Posterior vena cava (tissue), 2 donors: ENCODE measurements at places on chromosomes 4 and X. TPM values are rescaled to one million over a fixed set of nuclear protein-coding genes. Genes with fewer than 3 reads are reported as not detected.

- DNase-seq: no peak
Observed at GRCh38 chrX:41516999-41517765, 70.0 kb downstream of the NYX start.

Gene EXOSC9
- total RNA-seq: 12.7 TPM

- no peak for DNase-seq
Observed at GRCh38 chrX:136627409-136627808, 20.5 kb upstream of the CD40LG start.

- DNase-seq: no peak
Observed at GRCh38 chrX:32644476-32645245, 566.7 kb downstream of the DMD start.

DNA sequence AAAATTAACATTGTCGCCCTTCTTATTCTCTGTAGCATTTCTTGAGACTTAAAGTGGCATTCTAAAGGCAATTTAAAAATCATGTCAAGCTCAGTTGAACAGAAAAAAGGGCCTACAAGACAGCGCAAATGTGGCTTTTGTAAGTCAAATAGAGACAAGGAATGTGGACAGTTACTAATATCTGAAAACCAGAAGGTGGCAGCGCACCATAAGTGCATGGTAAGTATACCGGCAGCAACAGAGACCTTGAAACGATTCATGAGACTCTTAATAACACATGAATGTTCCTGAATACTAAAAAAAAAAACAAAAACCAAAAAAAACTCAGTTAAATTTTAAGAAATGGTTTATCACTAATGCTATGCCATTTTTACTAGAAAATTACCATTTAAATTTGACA is 82.4 kb upstream of the HPRT1 start:
- DNase-seq: no peak

Gene CRLF2
- 1.1 TPM for total RNA-seq
